G401 (cell line): ENCODE measurements at places on chromosomes 12 and 14.
A peak's percentile ranks its signal among the peaks of the same experiment; 100 is the strongest.

DNA sequence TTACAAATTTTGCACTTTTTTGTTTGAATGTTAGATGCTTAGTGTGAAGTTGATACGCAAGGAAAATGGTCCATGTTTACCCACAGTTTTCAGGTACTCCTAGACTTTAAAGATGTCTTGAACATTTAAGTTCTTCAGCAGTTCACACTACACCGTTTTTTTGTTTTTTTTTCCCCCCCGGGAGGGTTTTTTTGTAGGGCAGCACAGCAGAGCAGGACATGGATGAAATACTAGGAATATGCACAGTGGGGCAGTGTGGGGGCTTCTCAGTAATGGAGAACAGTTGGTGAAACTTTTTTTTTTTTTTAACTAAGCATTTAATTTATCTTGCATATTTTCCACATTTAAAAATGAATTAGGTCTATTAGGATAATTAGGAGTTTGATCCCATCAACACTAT lies 4.9 kb downstream of the RAN start:
- no peak for DNase-seq

GRCh38 chr14:63996625-63997220 lies 143.9 kb downstream of the SYNE2 start:
- DNase-seq: no peak

- DNase-seq: no peak
Measured at GRCh38 chr12:54389607-54390175, 5.2 kb upstream of the ZNF385A start.

GRCh38 chr14:103522649-103523574 lies at the start of gene CKB:
Gene CKB, minus strand, starts transcription at chr14:103522830. Its CDS starts 337 bp downstream, at chr14:103522493.
- peak; percentile 89 for DNase-seq

DNA sequence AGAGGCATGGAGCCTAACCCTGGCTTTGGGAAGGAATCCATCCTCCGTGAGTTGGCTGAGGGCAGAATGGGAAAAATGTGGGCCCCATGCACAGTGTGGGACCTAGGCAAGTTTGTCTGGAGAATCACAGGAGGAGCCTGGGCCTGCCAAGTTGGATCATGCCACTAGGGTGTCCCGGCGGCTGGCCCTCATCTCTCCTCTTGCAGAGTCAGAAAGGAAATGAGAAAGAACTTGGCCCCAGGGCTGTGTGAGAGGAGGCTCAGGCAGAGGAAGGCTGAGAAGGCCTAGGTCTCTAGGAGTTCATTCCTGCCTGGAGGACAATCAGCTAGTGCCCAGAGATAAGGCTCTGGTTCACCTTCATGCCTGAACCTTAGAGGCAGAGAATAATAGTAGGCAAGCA lies 2.5 kb upstream of the ESRRB start:
- no peak for DNase-seq

GRCh38 chr12:3247077-3247476 lies 169.9 kb downstream of the TSPAN9 start:
- no peak for DNase-seq

DNA sequence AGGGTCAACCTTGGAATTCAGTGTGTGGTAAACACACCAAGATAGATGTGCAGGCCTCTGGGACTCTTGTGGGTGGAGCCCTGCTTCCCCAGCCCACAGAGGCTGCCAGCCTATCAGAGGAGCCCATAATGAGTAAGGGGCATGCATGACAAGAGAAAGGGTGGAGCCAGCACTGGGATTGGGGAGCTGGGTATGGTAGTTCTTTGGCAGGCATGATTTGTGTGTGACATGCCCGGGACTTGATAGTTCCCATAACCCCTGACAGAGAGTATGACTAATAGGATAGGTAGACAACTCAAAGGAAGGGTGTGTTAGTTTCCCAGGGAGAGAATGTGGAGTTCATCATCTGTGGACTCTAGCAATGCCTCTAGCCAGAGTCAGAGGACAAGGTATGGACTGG lies 143.0 kb downstream of the EMP1 start:
- DNase-seq: no peak

DNA sequence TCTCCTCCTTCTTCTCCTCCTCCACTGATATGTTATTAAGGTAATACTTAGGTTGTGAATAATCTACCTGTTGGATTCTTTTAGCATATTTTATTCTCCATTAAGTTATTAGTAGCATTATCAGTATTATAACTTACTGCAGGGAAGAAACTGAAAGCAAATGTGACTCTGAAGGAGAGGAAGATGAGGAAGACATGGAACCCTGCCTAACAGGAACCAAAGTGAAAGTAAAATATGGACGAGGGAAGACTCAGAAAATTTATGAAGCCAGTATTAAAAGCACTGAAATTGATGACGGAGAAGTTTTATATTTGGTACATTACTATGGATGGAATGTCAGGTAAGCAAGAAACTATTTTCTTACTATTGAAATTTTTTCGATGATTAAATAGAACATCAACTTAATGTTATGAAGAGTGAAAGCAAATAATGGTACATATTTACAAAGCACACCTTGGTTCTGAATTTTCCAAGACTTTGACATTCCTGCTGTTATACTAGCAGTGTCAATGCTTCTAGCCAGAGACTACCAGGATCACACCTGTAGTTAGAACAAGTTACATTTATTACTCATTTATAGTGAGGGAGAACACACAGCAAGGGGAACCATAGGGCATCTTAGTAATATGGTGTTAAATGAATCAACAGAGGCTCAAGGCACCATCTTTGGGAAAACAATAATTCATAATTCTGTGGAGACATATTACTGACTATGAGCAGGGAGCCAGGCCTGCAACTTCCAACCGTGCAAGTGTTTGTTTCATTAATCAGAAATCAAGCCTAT lies 42.0 kb upstream of the TOMM20L start:
- DNase-seq: no peak

- no peak for DNase-seq
Measured at GRCh38 chr12:262817-263216, at the start of gene SLC6A13. Gene SLC6A13, minus strand, starts transcription at chr12:262836. Its CDS starts 2,784 bp downstream, at chr12:260052.

- DNase-seq: no peak
Measured at GRCh38 chr12:10289005-10289754, 18.5 kb upstream of the KLRD1 start.

DNA sequence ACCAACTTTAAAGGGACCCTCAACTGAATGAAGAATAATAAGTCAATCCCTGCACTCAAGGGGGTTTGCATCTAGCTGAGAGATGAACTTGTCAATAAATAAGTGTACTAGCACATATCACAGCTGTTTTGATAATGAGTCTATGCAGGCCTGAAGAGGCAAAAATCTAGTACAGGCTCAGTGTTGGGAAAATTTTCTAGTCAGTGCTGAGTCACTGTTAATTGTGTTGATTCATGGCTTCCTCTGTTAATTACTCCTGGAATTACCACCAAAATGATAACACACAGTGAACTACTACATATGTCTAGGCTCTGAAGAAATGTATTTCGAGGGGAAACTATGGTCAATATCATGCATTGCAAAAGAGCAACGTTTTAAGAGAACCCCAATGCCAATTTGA lies 18.9 kb downstream of the SNRPF start:
- no peak for DNase-seq

DNA sequence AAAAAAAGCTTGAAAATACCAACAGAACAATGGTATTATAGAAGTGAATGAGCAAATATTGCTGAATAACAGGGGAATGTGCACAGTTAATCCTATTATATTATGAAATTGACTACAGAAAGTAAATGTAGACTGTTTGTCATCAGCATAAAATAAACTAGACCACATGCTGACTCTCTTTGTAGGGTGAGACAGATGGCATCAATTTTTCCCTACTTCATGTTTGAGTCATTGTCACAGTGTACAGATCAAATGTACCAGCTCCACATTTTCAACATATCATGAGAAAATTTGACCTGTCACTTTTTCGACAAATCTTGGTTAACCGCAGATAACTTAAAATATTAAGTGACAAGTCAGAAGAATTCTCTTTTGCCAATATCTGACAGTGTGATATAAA lies 421.0 kb downstream of the RPL10L start:
- DNase-seq: peak; percentile 45
